ENCODE measurements at places on chromosomes 2 and 18.
A peak's percentile ranks its signal among the peaks of the same experiment; 100 is the strongest.

- no peak for DNase-seq
Observed at GRCh38 chr2:159199761-159200465, 86.6 kb downstream of the WDSUB1 start.

GRCh38 chr2:151102226-151102625 is 159.4 kb downstream of the RBM43 start:
- no peak for DNase-seq

DNA sequence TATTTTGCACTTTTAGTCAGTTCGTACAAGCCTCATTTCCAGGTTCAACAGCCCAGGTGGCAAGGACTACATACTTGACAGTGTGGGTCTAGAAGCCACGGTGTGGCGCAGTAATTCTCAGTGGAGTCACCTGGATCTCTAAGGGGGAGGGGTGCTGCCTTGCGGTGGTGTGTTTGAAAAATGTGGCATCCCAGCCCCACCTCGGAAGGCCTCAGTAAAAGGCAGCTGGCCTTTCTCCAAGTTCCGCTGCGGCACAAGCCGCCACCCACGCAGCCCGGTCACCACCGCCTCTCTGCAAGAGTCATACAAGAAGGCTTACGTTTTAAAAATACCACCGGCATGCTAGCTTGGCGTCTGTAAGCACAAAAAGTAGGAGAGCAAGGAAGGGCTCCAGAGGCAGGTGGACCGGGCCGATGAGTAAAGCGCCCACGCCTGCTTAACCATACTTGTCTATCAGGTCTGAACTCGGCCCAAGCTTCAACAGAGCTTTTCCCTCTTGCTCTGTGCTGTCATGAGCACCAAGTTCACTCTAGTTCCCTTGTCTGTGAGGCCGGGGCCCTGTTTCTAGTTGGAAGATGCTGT is 49.5 kb downstream of the SPRED2 start:
- DNase-seq = peak; percentile 94

DNA sequence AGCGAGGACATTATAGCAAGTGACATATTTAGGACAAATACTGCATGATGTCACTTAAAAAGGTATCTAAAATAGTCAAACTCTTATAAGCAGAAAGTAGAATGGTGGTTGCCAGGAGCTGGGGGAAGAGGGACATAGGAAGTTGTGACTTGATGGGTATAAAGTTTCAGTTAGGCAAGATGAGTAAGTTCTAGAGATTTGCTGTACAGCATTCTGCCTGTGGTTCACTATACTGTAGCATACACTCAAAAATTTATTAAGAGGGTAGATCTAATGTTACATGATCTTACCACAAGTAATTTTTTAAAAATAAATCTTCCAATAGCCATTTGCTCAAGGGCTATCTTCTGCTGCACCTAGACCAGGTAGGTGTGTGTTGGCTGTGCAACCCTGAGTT is 78.1 kb upstream of the NPAS2 start:
- no peak for DNase-seq

- DNase-seq = no peak
Observed at GRCh38 chr2:10397878-10398277, 50.2 kb downstream of the ODC1 start.

DNA sequence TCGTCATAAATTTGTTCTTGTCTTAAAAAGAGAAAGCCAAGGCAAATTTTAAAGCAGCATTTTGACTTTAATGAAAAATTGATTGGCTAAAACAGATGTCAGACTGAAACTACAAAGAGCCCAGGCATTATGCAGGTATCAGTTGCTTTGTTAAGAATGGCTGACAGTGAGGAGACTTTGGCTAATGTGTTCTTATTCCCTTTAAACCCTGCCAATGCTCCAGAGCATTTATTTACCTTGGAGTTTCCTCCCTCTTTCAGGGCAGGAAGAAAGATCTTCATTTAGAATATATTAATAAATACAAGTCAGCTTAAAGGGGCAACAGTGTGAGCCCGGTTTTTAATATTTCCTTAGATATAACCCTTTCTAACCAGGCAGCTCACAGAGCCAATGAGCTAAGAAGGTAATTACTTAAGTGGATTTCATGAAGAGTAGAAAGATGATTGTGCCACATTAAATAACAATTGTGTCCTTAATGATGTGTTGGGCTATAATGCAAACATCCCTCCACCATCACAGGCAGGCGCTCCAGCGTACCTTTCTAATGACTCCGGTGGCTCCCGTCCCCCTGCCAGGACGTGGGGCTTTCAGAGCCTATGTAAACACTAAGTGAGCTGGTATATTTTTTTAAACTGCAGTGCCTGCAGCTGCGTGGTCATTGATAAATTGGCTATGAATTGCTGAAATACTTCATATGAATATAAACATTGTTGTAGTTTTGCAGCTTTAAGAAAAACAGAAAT is 349.4 kb upstream of the POU3F3 start:
- DNase-seq = no peak

GRCh38 chr2:163171786-163172530 is 333.4 kb upstream of the KCNH7 start:
- DNase-seq = no peak

DNA sequence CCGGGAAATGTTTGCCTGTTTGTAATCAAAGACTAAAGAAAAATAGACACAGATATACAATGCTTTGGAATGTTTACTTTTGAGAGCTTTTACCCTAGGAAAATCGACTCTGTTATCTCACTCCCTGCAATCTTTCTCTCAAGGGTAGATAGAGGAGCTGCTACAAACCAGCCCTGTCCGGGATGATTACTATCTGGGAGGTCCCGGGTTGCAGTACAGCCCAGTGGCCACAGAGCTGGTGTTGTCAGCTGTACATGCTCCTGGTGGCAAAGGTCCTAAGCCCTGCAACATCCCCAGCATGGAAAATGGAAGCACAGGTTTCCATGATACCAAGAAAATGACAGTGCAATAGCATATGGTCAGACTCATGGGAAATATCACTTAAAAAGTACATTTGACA is 570.5 kb upstream of the SOX11 start:
- no peak for DNase-seq

GRCh38 chr2:143698888-143699570 is 569.8 kb downstream of the ARHGAP15 start:
- DNase-seq = no peak

DNA sequence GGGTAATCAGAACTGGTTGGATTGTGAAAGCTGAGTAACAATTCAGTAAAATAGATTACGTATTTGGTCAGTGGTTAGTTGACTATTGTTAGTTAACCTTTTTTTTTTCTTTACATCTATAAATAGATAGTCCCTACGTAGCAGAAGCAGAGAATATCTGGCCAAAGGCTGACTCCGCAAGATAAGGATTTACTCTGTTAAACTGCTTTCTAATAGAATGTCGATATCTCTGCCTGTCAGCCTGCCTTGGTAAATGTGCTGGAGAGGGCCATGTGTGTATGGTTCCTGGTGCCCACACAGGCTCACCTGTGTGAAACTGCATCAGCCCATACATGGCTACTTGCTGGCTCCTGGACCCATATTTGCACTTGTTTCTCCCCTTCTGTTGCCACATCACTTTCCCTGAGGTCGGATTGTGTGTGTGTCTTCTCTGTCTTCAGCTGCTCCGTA is 94.4 kb downstream of the CRIM1 start:
- DNase-seq = no peak

DNA sequence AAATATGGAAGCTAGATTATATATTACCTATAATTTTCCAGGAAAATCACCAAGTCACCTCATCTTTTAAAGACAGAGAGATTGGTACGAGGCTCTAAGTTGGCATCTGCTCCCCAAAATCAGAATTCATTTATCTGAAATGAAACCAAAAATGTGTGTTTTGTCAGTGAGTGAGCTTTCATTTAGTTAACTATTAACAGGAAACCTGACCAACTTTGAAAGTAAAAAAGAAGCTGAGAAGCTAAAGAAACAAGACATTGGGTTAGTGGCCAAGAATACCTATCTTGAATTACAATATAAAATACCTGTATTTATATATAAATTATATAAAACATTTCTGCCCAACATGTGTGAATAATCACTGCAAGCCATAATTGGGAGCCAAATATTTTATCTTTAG is 1.9 kb downstream of the MPPE1 start:
- no peak for DNase-seq

DNA sequence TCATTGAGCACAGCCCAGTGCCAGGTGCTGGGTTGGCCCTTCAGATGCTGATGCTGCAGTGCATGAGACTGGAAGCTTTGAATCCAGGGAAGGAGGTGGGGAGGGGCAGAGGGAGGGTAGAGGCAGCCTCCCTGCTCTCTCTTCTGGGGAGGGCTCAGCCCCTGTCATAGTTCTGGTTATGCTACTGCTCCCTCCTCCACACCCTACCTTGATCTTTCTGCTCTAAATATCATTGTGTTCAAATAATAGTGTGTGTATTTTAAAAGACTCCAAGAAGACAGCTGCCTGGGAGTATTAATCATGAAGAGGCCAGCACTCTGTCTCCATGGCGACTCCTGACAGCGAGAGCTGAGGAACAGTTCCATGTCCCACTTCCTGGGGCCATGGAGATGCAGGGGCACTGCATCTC is 3.8 kb upstream of the EGR4 start:
- no peak for DNase-seq

DNA sequence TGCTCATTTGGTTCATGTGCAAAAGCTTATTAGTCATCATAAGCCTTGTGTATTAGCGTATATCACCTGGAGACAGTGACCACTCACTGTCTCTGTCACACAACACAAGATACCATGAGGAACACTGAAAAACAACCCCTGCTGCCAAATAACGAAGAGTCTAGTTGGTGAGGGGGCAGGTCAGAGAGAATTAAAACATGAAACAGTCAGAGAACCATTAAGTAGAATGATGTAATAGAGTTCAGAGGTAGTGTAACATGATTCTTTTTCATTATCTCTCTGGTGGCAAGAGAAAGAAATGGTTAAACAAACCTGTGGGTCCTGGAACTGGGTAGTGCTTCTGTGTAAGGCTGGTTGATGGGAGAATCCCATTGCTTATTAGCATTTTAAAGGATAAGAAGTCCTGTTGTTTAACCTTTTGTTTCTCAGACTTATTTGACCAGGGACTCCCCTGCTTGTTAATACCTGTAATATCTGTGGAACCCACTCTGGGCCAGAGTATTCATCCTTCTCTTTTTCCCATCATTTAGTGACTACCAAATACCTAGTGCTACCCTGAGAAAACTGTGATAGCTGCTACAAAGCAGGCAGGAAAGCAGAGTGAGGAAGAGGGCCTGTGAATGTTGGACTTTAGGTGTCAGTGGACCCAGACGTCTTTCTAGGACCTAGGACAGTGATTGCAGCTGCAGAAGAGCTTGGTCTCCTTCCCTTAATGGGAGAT is 38.0 kb downstream of the PTRHD1 start:
- no peak for DNase-seq

- no peak for DNase-seq
Observed at GRCh38 chr18:22285361-22286140, 116.2 kb downstream of the GATA6 start.

DNA sequence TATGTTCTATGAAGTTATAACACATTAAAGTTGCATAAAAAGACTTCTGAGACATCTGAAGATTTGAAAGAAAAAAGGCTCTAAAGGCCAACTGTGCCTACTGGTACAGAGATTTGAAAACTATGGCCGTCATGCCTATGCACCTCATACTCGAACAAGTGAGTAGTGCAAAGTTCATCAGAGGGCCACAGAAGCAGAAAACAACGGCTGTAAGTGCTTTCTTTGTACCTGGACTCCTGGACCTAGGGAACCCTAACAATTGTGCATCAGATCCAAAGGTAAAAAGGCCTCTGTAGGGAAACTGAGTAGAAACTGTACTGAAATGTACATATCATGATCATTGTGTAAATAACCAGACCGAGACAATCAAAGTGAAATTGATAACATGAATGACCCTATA is 230.4 kb upstream of the CHST9 start:
- no peak for DNase-seq

GRCh38 chr2:1625281-1626001 is 118.9 kb downstream of the PXDN start:
- no peak for DNase-seq

- DNase-seq = no peak
Observed at GRCh38 chr2:235325151-235325550, 168.7 kb upstream of the AGAP1 start.

DNA sequence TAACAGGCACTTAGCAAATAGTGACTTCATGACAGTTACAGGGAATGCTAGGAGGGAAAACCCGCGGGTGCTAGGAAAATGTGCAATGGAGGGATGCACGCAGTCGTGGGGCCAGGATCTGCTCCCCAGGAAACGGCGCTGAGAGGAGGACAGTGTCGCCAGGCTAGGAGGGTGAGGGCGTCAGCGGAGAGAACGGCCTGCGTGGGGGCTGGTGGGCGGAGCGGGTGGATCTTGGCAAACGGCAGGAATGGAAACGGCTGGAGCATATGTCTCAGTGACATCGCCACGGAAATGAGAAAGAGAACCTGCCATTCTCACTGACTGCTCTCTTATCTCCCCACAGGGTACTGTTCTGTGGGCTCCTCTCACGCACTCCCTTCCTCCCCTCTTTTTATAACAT is 478.5 kb upstream of the ID2 start:
- DNase-seq = no peak

DNA sequence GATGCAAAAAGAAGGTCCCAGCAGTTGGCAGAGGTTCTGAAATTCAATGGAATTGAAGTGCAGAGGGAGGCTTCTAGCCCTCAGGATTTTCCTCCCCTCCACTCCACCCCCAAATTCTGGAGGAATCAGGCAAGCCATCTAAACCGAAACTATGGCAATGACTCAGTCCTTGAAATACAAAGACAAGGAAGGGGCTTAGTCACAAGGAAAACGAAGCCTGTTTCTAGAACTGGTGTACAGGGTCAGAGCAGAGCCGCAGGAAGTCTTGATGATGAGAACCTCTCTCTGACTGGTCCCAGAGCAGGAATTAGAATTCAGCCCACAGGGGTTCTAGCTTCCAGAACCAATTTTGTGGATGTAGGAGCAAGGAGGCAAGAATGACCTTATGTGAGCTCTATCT is 111.7 kb upstream of the SCN1A start:
- DNase-seq = no peak

GRCh38 chr18:57677262-57678211 is 55.9 kb upstream of the NARS1 start:
- no peak for DNase-seq

GRCh38 chr2:169118060-169118459 is 48.7 kb downstream of the DHRS9 start:
- DNase-seq = no peak

GRCh38 chr2:234388591-234388990 is 108.3 kb downstream of the ARL4C start:
- no peak for DNase-seq

GRCh38 chr2:64223055-64223454 is 78.8 kb upstream of the PELI1 start:
- DNase-seq = no peak

Measured in activated CD4-positive, alpha-beta T cell treated with anti-CD3 and anti-CD28 coated beads, Interleukin-2, amount 50 U/mL, for 48 hours (primary cell).